ENCODE measurements at places on chromosomes 1 and 21. TPM values are rescaled to one million over a fixed set of nuclear protein-coding genes. Genes with fewer than 3 reads are reported as not detected.

DYNLT4 gene
- total RNA-seq, result not detected

PDC gene
- total RNA-seq, result not detected

B3GALT2 gene
- total RNA-seq, result 132 TPM

ATP6V1G3 gene
- not detected for total RNA-seq

WNT2B gene
- 8.1 TPM for total RNA-seq

DNALI1 gene
- total RNA-seq, result 45.3 TPM

RIMS3 gene
- total RNA-seq, result 4.2 TPM

ADCY10 gene
- 0.81 TPM for total RNA-seq

- peak; percentile 83 for DNase-seq
Observed at GRCh38 chr1:21963477-21964217, 13.2 kb upstream of the CELA3B start.

DNA sequence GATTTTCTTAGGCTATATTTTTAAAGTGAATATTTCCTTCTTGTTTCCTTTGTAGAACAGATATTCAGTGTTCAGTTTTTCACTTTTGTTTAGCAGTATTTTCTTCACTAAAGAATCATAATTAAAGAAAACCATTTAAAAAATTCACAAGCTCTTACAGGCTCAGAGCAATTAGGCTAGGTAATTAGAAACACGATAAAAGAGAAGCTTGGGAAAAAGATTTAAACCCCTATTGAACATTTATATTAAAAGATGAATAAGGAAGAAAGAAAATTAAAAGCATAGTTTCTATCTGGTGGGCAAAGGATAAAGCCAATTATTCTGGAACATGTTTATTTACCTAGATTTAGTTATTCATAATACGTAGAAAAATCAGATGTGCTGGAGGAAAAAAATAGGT is 942.6 kb downstream of the PLA2G4A start:
- no peak for DNase-seq

DNA sequence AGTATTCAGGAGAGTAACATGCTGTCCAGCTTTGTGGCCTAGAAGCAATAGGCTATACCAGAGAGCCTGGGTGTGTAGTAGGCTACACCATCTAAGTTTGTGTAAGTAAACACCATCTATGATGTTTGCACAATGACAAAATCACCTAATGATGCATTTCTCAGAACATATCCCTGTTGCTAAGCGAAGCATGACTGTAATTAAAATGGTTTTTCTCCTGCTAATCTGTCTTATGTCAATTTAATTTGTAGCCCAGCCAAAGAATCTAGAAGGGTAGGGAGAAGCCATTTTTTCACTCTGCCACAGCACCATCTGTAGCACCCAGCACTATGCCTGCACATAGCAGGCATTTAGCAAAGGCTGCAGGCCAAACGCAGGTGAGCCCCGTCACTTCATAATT is 2.0 kb upstream of the TTC24 start:
- DNase-seq, result no peak

GRCh38 chr1:153573351-153573750 is 7.7 kb upstream of the S100A2 start:
- no peak for DNase-seq

DNA sequence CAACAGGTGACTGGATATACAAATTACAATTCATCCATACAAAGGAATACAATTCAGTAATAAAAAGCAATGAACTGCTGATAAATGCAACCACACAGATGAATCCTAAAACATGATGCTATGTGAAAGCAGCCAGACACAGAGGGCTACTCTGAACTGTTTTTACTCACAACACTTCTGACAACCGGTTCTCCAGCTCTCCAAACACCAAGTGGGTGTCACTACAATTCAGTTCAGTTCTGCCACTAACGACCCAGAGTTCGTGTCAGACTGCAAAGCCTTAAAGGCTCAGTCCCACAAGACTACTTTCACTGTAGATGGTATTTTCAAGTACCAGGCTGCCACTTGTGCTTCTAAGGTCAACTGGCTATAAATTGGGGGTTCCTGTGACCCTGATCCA is 119.4 kb downstream of the SLC16A1 start:
- DNase-seq, result no peak

DNA sequence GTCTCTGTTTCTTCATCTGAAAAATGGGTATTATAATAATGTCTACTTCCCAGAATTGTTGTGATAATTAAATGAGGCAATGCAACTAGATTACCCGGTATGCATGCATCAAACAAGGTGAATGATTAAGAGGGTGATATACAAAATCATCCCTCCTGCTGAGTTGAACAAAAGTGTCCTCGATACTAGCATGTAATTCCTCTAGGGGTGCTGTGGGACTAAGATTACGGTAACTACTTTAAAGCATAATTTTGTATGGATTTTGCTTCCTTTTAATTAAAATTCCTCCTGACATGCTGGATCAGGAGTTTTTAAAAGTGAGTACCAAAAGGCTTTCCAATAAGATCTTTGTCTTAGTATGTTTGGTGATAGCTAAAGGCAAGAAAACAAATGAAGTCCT is 98.7 kb upstream of the PRMT6 start:
- no peak for DNase-seq

- no peak for DNase-seq
Observed at GRCh38 chr1:59718064-59718988, 96.4 kb upstream of the HOOK1 start.

GRCh38 chr1:151314137-151314875 is 12.9 kb downstream of the PI4KB start:
- DNase-seq, result peak; percentile 70

DNA sequence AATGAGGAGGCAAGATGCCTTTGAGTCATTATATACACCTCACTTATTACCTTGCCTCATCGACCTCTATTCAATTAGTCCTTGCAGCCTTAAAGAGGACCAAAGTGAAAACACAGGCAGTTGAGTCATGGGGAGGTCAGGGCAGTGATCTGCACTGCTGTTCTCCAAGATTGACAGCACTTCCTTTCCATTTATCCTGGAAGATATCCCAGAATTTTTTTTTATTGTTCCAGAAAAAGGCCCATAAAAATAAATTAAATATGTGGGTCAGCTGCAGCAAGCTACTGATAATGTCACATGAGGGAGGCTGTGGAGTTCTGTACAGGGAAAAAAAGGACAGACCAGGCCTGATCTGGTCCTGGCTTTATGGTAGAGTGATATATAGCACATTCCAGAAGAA is 33.2 kb upstream of the CDC42BPA start:
- DNase-seq, result no peak

- DNase-seq, result no peak
Observed at GRCh38 chr21:31795992-31796391, 64.1 kb upstream of the SCAF4 start.

GRCh38 chr1:184734980-184735379 is 19.7 kb downstream of the EDEM3 start:
- DNase-seq, result no peak

DNA sequence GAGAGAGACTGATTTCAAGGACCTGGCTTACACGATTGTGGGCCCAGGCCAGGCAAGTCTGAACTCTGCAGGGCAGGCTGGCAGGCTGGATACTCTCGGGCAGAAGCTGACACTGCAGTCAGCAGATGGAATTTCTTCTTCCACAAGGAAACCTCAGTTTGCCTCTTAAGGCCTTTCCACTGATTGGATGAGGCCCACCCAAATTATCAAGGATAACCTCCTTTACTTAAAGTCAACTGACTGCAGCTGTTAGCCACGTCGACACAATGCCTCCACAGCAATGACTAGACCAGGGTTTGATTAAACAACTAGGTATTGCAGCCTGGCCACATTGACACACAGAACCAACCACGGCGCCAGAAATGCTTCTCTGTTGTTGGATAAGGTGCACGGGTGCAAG is 130.5 kb downstream of the PSMG1 start:
- DNase-seq, result no peak

- DNase-seq, result peak; percentile 74
Observed at GRCh38 chr1:168386949-168387586, 106.4 kb downstream of the TBX19 start.

DNA sequence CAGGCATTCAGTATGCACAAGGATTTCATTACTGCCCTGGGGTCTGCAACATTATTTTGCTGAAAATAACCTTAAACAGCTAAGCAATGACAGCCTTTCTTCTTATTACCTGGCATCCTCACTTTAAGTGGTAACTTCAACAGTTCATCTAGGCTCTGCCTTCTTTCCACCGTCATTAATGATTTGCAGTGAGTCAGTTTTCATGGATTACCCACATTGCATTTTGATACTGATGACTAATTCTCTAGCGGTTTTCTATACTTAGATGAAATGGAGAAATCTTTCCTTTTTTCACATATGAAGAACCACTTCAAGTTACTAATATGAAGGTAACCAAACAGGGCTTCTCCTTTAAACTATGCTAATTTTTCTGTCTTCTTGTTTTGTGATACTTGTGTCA is 226.9 kb upstream of the TMPRSS15 start:
- no peak for DNase-seq
